ENCODE measurements at places on chromosomes 7 and 10.

- no peak for DNase-seq
Observed at GRCh38 chr10:121165276-121165675, 314.1 kb downstream of the WDR11 start.

DNA sequence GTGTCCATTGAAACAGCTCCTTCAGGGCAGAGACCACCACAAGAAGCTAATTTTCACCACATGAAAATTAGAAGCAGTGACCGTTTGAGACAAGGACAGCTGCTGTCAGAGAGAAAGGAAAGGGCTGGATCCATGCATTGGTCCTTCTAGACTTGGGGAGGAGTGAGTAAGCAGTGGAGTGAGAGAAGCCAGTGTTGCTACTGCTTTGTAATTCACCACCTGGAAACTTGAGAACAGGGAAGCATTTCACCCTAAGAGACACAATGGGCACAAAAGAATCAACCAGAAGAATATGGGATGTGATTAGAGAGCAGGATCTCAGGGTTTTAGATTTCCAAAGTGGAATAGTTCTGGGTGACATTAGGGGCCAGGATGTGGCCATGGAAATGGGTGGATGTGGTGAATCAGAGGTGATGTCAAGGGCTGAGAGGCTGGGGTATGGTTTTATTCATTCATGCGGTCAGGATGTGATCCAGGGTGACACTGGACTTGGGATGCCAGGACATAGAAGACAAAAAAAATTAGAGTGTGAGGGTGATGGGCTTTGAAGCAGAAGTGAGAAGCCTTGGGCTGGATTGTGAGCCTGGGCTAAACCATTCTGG is 61.6 kb downstream of the DENND11 start:
- DNase-seq = no peak

GRCh38 chr7:130491841-130492522 is at the start of gene MEST:
Gene MEST, plus strand, starts transcription at chr7:130492085. Its CDS starts 229 bp downstream, at chr7:130492314.
- DNase-seq = no peak

GRCh38 chr10:11835704-11836103 is 12.5 kb downstream of the PROSER2 start:
- DNase-seq = no peak

DNA sequence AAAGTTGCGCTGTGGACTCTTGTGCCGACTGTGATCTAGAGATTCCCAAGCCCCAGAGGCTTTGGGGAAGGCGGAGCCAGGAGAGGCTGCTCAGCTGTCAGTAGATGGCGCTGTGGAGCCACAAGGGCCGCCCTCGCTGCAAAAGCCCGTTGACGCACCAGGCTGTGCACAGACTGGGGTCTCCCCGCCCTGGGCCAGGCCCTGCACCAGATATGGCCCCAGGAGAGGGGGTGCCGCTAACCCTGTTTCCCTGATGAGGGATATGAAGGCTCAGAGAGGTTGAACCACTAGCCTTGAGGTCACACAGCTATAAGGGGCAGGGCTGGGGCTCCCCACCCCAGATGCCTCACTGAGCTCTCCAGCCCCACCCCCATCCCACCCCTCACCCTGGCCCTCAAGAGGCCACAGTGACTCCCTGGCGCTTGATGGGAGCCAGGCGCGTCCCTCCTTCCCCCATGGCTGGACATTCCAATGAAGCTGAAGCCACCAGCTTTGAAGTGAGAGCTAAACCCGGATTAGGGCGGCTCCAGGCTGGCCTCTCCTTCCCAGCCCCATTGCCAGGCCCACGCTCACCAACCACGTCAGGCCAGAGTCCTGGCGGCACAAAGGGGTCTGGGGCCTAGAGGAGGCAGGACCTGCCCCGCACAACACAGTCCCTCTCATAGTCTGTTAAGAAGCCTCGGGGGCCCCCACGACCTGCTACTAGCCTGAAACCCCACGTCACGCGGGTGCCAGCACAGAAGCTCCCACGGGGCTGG is 26.4 kb downstream of the MYL10 start:
- DNase-seq = no peak

DNA sequence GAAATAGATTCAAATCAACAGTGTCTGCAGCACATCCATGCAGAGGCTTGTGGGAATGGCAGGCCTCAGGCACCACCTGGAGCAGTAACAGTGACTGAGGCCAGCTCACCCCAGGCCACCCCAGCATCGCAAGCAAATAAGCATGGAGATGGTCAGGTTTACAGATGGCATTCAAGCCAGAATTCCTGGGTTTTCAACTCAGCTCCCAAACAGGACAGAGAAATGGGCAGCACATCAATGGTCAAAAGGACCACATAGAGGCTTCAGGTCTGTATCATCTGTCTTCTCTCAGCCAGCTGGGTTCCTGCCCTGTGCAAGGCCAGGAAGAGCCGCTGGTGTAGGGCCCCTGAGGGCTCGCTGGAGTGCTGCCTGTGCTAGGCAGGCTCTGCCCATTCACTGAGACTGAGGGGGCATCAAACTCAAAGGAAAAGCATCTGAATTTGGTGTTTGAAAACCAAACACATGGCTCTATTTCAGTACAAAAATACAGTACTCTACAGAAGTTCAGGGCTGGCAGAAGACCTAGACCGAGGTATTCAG is 112.5 kb downstream of the KMT2E start:
- no peak for DNase-seq

DNA sequence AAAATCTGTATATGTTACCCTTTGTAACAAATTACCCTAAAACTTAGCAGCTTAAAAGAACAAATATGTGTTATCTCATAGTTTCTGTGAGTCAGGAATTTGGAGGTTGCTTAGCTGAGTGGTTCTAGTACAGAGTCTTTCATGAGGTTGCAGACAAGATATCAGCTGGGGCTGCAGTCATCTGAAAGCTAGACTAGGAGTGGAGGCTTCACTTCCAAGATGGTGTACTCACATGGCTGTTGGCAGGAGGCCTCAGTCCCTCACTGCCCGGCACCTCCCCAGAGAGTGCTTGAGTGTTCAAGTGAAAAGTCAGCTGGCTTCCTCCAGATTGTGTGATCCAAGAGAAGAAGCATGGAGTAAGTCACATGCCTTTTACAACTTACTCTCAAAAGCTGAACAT is 16.9 kb upstream of the GGCT start:
- no peak for DNase-seq

- DNase-seq = no peak
Observed at GRCh38 chr10:92381543-92381954, 90.6 kb downstream of the MARCHF5 start.

DNA sequence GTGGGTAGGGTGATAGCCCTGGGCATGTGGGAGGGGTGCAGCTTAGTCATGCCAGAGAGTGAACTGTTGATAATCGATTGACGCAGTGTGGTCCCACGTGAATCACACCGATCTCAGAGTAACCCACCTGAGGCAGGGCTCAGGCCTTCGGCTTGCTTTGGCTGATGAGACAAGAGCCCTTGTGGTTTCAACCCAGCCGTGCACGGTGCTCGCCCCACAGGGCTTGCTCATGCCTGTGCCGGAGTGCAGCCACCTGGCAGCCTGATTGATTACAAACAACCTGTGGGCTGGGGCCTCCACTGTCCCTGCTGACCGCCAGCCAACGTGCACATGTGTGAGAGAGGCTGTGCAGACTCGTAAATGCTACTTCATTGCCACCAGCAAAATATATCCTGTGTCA is 144.9 kb upstream of the ADARB2 start:
- no peak for DNase-seq

GRCh38 chr7:137847568-137848050 is 835 bp upstream of the DGKI start:
- no peak for DNase-seq

- DNase-seq = no peak
Observed at GRCh38 chr7:106281127-106281526, 3.7 kb downstream of the NAMPT start.

DNA sequence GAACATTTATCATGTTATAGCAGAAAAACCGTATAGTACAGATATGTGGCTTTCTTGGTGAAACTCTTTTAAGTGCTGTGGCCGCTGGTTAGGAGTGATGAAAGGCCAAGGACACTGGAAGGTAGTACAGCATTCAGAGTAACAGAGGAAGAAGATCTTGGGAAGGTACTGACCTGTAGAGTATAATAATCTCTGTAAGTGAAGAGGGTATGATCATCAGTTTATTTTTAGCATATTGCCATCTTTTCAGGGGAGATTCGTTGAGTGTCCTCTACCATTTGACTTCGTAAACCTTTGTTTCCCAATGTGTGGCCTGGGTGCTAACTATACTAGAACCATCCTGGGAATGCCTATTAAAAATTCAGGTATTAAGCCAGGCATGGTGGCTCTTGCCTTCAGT is 44.6 kb downstream of the WAC start:
- DNase-seq = no peak

DNA sequence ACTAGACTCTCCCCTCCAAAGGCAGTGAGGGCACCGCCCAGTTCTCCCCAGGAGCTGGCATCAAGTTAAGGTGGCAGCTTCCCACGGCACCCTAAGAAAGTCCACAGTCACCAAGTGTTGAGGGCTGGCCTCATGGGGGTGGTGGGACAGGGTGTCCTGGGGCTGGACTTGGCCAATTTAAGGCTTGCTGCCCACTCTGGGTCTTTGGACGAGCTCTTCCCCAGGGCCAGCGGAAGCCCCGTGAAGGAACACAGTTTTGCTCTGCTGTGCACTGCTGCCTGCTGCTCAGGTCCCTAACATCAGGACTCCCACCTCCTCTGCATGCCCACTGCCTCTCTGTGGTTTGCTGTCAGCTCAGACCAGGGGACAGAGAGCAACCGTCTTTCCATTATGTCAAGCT is 57.3 kb upstream of the TMEM72 start:
- DNase-seq = no peak

- DNase-seq = no peak
Observed at GRCh38 chr10:9076066-9076465, 1021.6 kb downstream of the GATA3 start.

DNA sequence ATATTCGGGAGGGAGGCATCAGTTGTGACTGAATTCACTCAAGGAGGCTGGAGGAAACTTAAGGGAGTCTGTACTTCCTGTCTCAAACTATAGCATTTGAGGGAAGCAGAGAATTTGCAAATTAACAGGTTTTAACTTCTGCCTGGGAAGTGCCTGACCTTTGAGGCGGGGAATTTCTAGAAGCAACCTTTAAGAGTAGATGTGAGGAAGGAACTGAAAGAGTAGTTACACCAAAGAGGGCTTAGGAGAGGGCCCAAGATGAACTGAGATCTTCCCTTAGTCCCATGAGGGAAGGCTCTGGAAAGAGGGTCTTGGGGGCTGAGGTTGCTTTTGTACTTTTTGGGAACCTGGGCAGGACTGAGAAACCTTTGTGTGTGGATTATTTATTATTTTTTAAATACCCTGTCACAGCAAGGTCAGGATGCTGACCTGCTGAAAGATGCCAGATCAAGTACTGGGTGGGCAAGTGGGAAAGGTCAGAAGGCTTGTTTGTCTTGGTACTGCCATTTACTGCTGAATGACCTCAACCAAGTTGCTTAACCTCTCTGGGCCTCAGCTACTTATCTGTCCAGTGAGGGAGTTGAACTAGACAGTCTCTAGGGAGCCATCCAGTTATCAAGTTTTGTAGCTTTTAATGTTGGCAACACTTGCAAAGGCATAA is 2.4 kb downstream of the GPR158 start:
- DNase-seq = no peak

DNA sequence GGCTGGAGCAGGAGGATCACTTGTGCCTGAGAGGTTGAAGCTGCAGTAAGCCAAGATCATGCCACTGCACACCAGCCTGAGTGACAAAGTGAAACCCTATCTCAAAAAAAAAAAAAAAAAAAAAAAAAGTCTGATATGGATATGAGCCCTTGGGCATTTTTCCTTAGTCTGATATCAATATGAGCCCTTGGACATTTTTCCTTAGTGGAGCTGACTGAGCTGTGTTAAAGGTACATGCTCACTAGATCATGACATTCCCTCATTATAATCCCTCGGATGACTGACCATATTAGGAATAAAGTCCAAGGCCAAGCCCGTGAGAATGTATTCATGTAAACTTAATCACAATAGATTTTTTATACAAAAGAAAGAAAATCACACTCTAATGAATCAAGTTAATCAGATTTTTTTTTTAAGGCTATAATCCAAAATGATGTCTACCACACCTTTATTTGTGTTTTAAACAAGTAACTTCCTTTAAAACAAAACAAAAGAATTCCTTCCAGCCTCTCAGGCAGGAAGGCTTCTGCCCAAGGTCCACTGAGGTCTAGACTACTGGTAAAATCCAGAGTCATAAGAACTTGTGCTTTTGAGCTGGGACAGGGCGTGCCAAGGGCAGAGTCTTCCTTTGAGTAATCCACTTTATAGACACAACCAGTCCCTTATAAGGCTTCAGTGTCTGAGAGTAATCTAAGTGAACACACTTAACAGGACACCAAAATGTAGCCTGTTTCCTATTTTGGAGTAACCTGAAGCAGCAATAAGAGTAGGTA is 5.5 kb downstream of the PPA1 start:
- DNase-seq = no peak

DNA sequence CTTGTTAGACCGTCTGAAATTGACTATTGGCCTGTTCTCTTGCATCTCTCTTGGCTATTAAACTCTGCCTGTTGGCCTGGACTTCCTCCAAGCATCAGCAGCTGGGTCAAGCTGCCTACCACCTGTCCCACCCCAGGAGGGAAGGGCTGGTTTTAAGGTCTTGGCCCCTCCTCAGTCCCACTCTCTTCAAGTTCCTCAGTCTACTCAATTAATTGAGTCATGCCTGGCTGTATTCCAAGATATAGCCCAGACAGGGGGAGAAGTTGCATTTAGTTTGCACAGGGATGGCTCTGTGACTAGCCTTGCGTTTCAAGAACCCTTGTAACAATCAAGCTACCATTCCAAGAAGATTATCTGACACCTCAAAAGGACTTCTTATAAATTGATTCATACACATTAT is 113.8 kb upstream of the GLI3 start:
- DNase-seq = no peak

- no peak for DNase-seq
Observed at GRCh38 chr7:37683246-37684120, at the start of gene GPR141. Gene GPR141, plus strand, starts transcription at chr7:37683766. Its CDS starts 56,628 bp downstream, at chr7:37740394.

DNA sequence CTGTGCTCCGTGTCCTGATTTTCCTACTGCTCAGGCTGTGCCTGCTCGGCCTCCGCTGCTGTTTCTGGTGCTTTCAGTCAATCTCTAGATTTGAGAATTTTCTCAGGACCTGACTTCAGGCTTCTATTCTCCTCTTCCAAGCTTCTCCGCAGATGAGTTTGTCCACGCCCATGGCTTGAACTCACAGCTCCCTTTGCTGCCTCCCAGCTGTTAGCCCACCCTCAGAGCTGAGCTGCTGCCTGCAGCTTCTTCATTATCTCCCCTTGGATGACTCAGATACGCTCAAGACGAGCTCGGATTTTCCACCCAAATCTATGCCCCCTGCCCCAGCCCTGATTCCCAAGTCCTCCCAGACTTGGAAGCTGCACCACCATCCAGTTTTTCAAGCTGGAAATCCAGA is 104.7 kb downstream of the FGFR2 start:
- DNase-seq = no peak

Measured in SW 1271 (cell line).